ENCODE measurements at places on chromosomes 2 and 18.
A peak's percentile ranks its signal among the peaks of the same experiment; 100 is the strongest.

- no peak for DNase-seq
These were observed 10.3 kb upstream of the PDK1 start for GRCh38 chr2:172545408-172546075.

DNA sequence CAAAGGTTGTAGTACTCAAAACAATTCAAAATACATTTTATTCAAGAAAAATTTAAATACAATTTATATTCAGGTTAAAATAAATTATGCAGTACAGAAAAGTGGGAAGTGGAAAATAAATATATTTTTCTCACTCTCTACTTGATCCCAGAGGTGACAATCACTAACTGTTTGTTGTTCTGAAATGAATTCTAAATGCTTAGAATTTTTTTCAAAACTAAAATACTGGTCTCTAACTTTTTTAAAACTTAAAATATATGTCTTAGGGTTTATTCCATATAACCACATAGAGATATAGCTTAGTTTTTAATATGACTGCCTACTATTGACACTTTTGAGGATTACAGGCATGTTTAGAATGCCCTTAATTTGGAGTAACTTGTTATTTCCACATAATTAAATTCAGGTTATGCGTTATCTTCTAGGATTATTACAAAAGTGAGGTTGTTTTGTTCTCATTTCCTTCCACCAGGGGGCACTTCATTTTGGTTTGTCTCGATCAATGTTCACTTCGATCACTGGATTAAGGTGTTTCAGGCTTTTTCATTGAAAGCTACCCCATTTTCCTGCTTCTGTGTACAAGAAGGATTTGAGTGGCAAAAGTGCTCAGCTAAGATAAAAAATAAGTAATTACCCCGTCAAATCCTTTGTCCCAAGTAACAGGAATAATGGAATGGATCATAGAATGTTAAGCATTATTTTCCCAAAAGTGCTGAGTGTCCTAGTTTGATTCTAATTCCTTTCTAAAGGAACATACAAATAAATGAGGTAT is 27.1 kb upstream of the TFPI start:
- DNase-seq, result no peak

DNA sequence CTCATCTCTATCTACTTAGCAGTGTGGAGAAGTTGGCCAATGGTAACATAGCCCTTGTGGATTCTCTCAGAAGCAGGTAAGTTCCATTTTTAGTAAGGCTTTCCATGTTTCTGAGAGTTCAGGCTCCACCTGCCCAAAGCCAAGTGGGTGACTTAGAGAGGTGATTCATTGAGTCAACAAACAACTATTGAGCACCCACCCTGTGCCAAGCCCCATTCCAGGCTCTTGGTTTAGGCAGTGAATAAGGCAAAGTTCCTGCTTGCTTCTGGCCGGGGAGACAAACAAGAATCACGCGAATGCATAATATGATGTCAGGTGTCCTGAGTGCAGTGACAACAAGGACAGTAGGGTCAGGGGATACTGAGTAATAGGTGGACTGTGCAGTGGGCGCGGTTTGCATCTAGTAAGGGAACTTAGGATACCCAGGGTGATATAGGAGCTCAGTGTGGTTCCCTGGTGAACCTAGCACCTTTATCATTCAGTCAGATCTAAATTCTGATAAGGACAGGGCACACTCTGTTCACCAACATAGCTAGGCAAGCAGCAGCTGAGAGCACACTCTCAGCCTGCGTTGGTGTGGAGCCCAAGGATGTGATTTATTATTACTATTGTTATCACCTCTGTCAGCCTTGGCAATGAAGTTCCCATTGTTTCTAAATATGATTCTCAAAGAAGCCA is 31.7 kb upstream of the KCTD1 start:
- DNase-seq, result no peak

DNA sequence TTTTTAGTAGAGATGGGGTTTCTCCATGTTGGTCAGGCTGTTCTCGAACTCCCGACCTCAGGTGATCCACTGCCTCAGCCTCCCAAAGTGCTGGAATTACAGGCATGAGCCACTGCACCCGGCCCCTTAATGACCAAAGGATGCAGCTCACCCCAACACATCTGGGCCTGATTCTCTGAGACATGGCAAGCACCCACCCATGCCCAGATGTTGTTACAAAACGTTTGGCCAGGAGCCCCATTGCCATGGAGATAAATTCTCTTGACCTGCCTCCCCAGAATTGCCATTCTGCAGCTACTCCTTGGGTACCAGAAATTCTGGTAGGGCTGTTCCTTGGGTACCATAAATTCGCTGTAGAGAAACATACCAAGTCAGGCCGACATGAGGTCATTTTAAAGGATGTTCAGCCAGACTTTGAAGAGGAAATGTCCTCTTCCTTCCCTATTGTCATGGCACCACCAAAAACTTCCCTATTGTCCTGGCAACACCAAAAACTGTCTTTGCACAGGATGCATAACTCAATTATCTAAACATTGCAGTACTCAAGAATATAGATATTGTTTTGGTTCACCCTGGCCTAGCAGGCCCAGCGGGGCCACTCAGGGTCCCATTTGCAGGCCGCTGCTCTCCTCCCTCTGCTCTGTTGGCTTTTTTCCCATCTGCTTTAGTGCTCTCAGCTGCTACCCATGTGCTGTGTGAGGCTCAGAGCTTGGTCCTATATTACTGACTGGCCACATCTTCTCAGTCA is 160.9 kb upstream of the TTC39C start:
- no peak for DNase-seq

DNA sequence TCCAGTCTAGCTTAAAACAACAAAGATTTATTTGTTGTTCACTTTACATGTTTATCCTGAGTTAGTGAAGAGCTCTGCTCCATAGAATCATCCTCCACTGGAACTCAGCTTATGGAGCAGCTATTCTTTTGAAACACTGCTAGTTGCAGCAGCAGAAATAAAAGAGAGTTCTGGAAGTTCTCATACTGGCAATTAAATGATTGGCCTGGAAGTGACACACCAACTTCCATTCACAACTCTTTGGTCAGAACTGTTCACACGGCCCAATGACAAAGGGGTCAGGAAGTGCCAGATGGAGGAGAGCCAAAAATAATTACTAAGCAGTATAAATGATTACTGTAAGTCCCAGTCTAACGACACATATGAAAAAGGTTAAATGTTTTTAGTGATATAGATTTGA is 39.1 kb downstream of the FBXO11 start:
- no peak for DNase-seq

DNA sequence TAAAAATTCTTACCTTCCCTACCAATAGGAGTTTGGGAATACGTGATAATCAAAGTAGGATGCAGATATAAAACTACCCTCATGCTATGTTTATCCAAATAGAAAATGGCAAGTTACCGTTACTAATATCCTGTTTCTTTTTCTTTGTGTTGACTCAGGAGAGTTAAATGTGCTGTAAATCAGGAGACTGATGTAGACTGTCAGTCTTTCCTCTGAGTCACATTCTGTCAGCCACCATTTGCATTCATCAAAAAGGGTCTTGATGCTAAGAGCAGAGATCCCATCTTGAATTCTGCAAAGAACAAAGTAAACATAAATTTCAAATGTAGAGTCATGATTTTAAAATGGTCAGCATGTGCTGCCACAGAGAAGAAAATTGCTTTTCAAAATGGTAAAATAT is 712.8 kb downstream of the SOCS6 start:
- DNase-seq, result no peak

DNA sequence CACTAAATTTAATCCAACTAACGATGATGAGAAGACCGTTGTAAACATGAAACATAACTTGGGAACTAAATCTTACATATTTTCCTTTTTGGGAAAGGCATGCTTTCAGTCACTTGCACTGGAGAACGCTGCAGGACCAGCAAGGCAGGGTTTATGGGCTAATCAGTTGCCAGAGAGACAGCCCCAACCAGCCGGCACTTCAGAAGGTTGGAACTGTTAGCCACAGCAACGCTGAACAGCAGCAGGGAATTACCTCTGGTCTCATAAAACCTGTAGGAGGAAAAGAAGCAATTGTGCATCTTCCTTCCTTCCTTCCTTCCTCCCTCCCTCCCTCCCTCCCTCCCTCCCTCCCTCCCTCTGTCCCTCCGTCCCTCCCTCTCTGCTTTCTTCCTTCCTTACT is 33.9 kb upstream of the SIX2 start:
- no peak for DNase-seq

GRCh38 chr2:26745609-26746327 is 18.3 kb upstream of the SLC35F6 start:
- peak; percentile 75 for DNase-seq

DNA sequence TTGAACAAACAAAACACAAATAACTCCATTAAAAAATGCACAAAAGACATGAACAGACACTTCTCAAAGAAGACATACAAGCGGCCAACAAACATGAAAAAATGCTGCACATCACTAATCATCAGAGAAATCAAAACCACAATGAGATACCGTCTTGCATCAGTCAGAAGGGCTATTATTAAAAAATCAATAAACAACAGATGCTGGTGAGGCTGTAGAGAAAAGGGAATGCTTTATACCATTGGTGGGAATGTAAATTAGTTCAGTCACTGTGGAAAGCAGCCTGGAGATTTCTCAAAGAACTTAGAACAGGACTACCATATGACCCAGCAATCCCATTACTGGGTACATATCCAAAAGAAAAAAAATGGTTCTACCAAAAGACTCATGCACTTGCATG is 37.8 kb downstream of the GPR155 start:
- DNase-seq, result no peak

DNA sequence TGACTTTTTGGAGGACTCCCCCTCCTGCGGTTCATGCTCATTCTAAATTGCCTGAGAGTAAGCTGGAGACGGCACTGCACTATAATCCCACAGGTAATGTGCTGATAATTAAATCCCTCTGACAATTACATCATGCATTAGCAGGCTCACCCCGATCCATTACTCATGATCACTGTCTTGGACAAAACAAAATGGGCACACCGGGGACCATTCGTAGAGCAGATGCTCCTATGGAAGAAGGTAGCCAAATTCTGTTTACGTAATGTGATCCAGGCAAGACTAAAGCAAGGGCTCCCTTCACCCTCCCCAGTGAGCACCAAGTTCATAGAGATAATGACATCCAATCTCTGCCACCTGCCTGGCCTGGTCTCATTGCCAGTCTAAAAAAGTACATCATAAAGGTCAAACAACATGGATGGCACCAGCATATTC is 657.1 kb upstream of the SOX11 start:
- peak; percentile 22 for DNase-seq

DNA sequence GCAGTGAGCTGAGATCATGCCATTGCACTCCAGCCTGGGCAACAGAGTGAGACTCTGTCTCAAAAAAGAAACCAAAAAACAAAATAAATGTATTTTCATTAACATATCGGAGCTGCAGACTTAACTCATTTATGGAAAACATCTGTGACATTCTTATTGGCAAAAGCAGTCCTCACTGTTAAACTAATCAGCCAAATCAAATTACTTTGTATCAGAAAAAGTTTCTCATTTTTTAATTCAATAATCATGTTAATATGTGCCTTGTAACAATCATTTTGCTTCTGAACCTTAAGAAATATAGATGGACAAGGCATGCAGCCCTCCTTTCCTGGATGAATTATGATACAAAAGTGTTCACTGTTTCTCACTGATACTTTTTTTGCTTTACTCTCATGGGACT is 18.0 kb upstream of the TP53I3 start:
- no peak for DNase-seq

- DNase-seq, result no peak
These were observed 45.8 kb downstream of the DHX57 start for GRCh38 chr2:38829971-38830370.

- DNase-seq, result no peak
These were observed 154.8 kb upstream of the PGAP1 start for GRCh38 chr2:197081294-197081693.
